ENCODE measurements at places on chromosomes 11 and 22.

- DNase-seq, result no peak
These were observed 56.6 kb upstream of the FDX1 start for GRCh38 chr11:110373051-110373702.

DNA sequence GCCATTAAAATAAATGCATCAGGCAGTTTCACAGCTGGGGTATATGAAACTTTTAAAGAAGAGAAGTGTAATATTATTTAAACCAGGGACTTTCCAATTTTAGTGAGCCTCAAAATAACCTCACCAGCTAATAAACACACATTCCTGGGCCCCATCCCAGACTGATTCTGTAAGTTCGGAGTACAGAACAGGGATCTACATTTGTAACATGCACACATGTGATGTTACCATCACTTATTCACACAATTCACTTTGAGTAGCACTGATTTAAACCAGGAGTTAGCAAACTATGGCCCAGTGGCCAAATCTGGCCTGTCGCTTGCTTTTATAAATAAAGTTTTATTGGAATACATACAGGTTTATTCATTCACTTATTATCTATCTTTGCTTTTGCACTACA is 62.0 kb downstream of the STK33 start:
- DNase-seq, result no peak

DNA sequence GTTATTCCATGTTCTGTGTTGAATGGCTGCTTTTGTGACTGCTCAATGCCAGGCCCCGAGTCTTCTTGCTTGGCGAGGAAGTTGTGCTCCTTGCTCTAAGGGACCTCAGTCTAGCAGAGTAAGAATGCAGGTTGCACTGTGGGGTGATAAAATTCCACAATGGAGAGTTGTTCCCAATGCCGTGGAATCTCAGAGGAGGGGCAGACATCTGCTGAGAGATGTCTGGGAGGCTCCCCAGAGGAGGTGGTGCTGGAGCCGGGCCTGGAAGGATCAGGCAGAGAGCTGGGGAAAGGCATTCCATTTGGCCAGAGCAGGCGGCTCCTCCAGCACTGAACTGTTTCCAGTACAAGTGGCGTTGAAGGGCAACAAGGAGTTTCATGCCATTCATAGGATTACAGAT is 55.2 kb downstream of the ST3GAL4 start:
- DNase-seq, result no peak

DNA sequence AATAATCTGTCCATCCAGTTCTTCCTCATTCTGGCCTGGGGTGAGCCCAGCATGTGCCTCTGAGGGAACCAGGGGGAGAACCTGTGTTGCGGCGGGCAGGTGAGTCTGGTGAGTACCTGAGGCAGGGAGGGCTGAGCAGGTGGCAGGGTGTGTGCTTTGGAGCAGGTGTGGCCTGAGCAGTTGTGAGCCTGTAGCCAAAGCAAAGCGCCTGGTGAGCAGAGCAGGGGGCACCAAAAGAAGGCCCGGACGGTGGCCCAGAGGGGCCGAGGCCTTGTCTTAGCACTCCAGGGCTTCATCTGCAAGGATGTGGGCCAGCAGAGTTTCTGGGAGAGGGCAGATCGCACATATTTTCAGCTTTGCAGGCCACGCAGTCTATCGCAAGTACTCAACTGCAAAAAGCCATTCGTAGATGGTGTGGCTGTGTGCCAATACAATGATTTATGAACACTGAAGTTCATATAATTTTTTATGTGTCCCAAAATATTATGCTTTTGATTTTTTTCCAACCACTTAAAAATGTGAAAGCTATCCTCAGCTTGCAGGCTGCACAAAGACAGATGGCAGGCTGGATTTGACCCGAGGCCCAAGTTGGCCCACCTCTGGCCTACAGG is 8.7 kb downstream of the GLB1L2 start:
- DNase-seq, result no peak

DNA sequence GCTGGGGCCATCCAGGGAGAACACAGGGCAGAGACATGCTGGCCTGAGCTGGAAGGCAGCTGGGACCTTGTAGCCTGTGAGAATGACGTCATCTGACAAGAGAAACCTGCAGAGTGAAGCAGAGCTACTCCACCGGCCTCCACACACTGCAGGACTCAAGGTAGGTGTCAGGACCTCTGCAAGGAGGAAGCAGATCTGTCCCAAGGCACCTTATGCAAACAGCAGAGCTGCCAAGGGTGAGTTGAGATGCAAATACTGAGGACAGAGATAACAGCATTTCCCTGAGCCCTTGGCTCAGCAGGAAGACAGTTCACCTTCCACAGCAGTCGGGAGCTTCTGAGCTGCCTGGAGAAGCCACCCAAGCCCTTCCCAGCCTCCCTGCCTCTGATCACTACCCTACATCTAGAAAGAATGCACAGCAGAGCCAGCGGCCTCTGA is 51.9 kb upstream of the IGSF9B start:
- no peak for DNase-seq

DNA sequence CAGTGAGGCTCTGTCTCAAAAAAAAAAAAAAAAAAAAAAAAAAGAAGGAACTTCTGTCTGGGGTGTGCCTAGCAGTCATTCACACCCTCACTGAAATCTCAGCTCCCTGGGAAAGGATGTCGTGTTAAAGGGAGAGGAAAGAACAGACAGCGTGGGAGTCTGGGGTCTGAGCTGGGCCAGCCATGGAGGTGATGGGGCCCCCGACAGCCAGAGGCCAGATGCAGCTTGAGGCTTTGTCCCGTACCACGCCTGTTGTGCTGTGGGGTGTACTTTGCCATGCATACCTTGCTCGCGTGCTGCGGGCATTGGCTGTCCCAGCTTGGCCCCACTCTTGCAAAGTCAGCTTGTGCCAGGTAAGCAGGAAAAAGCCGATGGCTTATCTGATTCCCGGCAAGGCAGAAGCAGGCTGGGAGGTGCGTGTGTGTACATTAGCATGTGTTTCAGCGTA is 4.6 kb downstream of the SYT12 start:
- DNase-seq, result no peak

DNA sequence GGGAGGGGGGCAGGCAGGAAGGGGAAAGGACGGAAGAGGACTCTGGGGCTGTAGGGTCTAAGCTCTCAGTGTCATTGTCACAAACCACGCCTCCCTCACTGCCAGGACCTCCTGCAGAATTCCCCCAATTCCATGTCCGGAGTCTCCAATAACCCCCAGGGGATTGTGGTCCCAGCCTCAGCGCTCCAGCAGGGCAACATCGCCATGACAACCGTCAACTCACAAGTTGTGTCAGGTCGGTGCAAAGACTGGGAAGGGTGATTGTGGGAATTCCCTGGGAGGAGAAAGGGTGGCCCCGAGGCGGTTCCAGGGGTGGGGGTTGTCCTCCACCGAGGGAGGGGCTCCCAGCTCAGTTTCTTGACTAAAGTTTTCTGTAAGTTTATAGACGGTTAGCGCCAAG is 86.0 kb downstream of the FEZ1 start:
- no peak for DNase-seq

DNA sequence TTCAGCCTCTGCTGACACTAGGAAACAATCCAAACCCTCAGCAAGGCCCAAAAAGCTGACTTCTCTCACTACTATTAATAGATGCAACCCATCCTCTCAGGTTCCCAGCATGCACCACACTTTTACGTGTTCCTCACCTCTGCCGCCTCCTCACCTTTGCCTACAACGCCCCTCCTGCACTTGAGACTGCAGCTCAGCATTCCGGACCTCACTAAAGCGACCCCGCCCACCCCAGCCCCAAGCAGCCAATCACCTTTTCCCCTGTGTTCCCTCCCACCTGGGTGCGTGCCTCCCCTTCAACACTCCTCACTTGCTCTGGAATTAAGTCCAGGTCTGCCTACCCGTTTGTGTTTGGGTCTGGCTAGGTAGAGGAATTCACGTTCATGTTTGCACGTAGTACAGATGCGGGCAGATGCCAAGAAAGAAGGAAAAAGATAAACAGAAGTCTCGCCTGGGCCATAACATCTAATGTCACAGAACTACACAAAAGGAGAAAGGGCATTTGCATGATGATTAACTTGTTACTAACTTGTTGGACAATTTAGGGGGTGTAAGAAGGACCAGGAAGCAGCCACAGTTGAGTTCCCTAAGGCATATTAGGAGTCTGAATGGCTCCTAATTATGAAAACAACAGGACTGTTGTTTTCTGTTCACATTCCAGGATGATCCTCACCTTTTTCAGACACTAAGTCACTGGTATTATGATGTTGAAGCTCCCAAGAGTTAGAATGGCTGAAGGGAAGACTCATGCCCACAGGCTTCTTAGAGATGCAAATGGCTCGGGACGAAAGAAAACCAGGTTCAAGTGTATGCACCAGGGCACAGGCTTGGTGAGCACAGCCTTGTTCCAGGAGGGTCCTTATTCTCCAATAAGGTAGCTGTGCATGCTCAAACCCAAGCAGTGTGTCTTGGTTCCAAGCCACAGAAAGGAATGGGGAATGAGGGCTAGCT is 102.2 kb downstream of the MICAL3 start:
- no peak for DNase-seq

- no peak for DNase-seq
These were observed 163.4 kb upstream of the NCAM1 start for GRCh38 chr11:112797648-112798293.

- DNase-seq, result no peak
These were observed 5.4 kb downstream of the MCHR1 start for GRCh38 chr22:40684728-40685127.

- DNase-seq, result no peak
These were observed 73.7 kb downstream of the MTMR3 start for GRCh38 chr22:29956680-29957079.

- DNase-seq, result no peak
These were observed 31.5 kb downstream of the FAM168A start for GRCh38 chr11:73566422-73566821.

GRCh38 chr11:91871048-91871447 is 353.6 kb upstream of the FAT3 start:
- no peak for DNase-seq

DNA sequence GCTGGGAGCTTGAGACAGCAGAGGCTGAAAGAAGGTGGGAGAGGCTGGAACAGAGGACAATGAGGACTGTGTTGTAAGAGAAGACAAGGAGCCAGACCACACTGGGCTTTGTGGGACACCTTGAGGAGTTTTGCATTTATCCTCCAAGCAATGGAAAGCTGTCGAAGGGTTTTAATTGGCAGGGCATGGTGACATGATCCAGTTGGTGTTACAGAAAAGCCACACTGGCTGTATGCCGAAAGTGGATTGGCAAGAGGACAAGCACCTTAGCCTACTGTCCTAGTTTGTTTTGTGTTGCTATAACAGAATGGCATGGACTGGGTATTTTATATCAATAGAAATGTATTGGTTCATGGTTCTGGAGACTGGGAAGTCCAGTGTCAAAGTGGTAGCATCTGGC is 14.0 kb upstream of the APLNR start:
- DNase-seq, result no peak

GRCh38 chr11:76597533-76598425 is 72.8 kb downstream of the LRRC32 start:
- no peak for DNase-seq

DNA sequence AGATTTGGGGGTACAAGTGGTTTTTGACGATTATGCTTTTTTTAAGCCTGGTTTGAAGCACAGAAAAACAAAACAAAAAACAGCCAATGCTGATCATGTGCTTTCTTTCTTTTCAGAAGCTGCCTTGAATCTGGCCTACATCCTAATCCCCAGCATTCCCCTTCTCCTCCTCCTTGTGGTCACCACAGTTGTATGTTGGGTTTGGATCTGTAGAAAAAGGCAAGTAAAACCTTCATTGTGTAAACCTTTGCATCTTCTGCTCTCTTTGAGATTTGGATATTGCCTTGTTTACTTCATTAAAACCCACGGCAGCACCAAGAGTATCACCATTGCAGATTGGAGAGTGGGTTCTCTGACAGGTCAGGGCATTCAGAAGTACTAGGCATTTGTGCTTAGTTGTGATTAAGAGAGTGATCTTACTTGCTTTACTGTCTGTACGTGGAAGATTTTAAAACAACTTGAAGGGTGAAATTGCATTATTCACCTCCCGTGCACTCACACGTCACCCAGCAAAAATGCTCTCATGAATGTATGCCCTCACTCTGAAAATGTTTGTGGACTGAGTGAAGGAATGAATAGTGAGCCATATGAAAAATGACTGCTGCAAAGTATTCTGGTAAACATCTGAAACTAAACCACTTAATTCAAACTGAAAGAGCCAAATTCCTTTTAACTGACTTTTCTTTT is 17.0 kb downstream of the LAYN start:
- no peak for DNase-seq

GRCh38 chr11:10392095-10393079 is 62.7 kb upstream of the AMPD3 start:
- DNase-seq, result no peak

- DNase-seq, result no peak
These were observed 311.0 kb downstream of the BUD13 start for GRCh38 chr11:116461789-116462188.

- no peak for DNase-seq
These were observed 241.2 kb upstream of the SYN3 start for GRCh38 chr22:33299245-33299956.

DNA sequence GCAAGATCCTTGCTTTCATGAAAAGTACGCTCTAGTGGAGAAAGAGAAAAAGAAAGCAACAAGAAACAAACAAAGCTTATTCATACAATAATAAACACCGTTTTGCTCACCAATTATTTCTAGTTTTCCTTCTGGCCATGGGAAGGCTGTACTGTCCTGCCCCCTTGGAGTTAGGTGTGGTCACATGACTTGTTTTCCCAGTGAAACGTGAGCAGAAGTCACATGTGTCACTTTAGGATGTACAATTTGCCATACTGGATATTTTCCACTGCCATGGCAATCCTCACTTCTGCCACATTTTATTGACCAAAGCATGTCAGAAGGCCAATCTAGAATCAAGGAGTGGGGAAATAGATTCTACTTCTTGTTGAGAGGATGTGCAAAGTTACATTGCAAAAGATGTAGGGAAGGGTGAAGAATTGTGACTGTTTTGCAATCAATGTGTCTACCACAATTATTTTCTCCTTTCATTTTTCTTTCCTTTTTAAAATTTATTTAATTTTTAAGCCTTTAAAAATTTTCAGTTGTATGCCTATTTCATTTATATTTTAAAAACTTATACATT is 24.3 kb upstream of the TRAF6 start:
- no peak for DNase-seq

- no peak for DNase-seq
These were observed 11.2 kb downstream of the C11orf58 start for GRCh38 chr11:16749666-16750065.

DNA sequence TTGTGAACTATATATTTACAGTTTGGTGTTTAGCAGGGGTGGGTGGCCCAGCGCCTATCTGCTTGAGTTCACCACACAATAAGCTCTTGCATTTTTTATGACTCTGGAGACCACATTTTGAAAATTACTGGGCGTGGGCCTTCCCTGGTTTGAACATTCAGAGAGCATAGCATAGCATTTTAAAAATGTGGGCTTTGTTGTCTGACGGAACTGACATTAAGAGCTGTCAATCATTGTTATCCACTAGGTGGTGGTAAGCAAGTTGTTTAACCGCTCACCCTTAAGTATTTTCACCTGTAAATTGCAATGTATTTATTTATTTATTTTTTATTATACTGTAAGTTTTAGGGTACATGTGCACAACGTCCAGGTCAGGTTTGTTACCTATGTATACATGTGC is 1.0 kb downstream of the NLRP14 start:
- no peak for DNase-seq

All from activated CD4-positive, alpha-beta T cell treated with anti-CD3 and anti-CD28 coated beads for 24 hours (primary cell).